ENCODE measurements at places on chromosomes 2 and 18.

GRCh38 chr2:219453671-219454590 lies 19.3 kb downstream of the SPEG start:
- no peak for DNase-seq

GRCh38 chr2:32780961-32781360 lies 153.1 kb downstream of the TTC27 start:
- no peak for DNase-seq

GRCh38 chr18:63823516-63824219 lies 48.5 kb downstream of the SERPINB7 start:
- no peak for DNase-seq

DNA sequence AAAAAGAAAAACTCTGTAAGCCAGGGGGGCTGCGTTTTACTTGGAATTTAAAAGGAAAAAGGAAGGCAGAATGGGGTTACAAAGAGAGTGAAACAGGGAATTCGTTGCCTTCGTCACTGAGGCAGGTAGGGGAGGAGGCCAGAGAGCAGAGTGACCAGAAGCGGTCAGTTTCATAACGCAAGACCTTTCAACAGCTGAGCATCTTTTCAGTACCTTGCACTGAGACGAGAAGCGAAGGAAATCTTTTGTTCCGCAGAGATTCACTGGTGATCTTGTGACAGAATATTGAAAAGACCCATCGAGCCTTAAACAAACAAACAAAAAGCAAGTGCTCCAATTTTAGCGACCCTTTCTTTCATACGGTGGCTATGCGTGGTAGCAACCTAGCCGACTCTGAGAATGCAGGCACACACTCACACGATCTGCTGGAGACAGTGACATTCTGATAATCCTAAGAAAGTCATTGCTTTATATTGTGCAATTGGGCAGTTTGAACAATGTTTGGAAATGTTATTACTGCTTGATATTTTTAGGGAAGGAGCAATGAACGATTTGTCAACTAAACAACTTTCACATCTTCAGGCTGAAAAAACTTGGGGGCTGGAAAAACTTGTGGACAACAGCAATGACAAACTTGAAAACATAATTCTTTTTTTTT lies 93.8 kb upstream of the ODC1 start:
- DNase-seq = no peak

DNA sequence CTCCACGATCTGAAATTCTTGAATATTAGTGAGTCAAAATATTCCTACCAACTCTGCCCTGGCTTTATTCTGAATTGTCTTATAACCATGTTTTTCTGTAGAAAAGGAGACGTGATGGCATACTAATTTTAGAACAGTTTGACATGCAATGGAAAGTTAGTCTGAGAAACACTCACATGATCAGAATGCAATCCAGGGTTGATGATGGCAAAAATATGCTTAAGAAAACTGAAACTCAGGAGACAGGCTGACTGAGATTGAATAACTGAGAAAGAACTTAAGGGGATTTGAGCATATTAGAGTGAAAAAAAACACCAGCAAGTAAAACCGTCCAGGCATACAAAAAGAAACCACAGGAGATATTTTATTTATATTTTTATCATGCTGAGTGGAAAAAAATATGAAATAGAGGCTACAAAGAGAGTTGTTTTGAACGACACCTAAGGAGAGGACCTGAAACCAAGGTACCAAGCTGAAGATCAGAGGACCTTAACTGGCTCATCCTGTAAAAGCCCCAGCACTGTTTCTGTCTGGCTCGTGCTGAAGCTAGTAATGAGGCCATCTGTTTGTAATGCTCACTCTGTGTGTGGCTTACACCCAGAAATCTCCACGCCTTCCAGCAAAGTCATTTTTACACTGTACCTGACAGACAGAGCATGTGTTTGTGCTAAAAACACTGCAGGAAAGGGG lies 437.2 kb upstream of the PKDCC start:
- DNase-seq = no peak

DNA sequence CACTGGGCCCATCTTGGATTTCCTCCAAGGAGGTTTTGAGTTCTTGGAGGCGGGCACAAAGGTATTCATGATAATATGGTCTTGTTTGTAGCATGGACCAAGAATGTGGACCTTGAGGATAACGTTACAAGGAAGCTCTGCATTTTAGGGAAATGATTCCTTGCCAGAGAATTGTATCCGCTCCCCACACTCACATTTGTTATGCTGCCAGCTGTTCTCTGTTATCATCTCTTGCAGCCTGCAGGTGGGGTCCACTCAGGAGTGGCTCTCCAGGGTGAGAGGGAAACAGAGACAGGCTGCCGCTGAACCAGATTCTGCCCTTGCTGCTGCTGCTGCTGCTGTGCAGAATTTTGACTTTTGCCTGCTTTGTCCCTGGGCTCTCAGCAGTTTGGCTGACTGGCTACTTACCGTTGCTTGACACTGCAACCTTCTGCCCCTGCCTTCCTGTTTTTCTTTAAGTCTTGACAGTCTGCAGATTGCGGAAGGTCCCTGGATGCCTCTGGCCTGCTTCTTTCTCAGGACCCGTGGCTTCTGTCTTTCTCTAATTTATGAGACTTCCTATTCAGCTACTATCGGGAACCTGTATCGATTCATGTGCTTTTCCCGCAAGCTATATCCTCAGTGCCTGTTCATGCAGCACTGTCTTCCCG lies 122.3 kb upstream of the DOCK10 start:
- no peak for DNase-seq

- DNase-seq = no peak
Measured at GRCh38 chr2:191122638-191123294, 28.0 kb downstream of the STAT4 start.

DNA sequence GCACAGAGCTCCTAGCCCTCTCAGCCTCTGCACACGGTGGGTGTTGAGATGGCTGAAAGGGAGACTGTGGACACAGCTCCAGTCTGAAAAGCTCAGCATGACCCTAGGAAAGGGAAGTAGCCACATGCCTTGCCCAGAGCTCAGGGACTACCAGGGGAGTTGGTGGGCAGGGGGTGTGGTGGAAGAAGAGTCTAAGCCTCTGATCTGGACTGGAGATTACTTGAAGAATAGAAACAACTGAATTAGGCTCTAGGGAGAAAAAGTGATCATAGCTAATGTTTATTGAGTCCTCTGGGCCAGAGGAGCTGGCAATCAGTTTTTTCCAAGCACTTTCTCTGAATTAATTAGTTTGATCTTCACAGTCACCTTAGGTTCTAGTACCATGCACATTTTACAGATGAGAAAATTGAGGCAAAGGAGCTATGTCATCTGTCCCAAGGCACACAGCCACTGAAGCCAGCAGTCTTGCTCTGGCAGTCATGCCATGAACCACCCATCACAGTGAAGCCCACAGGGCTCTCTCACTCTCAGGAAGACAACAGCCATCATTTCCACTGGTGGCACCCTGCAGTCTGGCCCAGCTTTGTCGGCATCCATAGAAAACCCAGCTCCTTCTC lies 10.3 kb downstream of the SDC1 start:
- no peak for DNase-seq

- DNase-seq = no peak
Measured at GRCh38 chr2:54372361-54372760, 83.8 kb upstream of the SPTBN1 start.

DNA sequence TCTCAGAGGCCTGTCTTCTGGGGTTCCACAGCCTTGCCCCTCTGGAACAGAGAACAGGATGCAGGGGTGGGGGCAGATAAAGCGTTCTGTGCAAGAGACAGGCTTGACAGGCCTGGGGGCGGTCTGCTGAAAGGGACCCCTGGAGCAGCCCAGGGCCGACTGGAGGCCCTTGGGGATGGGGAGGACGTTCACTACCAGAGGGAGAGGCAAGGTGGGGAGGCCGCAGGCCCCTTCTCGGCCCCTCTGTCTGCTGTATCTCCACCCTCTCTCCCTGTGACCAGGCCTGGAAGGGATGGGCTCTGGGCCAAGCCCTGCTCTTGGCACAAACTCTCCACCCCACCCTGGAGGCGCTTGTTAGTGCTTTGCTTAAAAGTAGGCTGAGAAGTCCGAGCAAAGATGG lies 27.3 kb upstream of the INHBB start:
- peak; percentile 6 for DNase-seq

- no peak for DNase-seq
Measured at GRCh38 chr2:40257340-40258134, 194.4 kb downstream of the SLC8A1 start.

DNA sequence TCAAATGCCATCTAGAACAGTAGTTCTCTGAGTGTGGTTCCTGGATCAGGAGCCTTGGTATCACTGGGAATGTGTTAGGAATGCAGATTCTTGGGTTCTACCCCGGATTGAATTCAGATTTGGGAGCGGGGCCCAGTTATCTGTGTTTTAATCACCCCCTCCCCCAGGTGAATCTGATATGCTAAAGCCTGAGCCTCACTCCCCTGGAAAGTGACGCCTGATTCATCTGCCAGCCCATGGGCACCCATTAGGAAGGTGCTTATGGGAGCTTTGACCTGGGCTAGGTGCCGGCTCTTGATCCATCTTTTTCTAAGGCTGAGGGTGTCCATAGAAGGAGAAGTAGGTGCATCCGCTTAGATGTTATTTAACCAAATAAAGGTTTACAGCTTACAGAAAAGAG lies 199.4 kb downstream of the NEDD4L start:
- no peak for DNase-seq

GRCh38 chr2:119387381-119388129 lies 20.8 kb downstream of the DBI start:
- peak; percentile 70 for DNase-seq

- no peak for DNase-seq
Measured at GRCh38 chr2:240911641-240912265, 5.6 kb downstream of the CROCC2 start.

DNA sequence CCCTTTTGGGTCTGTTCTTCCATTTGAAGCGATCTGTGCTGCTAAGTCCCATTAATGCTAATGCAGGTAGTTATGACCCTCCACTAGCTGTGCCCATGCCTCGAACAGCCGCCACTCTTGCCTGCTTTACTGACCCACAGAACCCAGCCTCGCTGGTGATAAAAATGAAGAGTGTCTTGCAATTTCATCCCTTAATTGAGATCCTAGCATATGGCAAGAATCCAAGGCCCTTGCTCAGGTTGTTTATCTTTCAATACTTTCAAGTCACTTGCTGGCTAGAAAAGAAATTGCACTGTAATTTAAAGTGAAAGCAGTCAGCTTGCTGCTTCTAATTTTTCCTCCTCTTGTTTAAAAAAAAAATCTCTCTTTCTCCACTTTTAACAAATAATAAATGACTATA lies 73.6 kb downstream of the ZNF521 start:
- DNase-seq = no peak

- DNase-seq = no peak
Measured at GRCh38 chr2:120877409-120877808, 141.7 kb downstream of the GLI2 start.

DNA sequence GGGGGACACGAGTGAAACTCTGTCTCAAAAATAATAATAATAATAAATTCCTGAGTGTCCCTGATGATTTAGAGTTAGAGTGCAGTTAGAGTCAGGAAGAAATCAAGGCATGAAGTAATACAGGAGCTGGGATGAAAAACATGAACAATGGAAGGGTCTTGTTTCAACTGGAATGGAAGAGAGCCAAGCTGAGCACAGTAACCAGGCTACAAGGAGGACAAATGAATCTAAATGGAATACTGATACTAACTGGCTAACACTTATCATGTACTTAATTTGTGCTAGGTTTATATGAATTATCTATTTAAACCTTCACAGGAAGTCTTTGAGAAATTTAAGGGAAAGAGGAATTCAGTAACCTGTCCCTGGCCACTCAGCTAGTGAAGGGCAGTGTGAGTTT lies 38.8 kb upstream of the PSME4 start:
- DNase-seq = no peak

GRCh38 chr2:18910843-18911242 lies 321.5 kb upstream of the NT5C1B start:
- no peak for DNase-seq

DNA sequence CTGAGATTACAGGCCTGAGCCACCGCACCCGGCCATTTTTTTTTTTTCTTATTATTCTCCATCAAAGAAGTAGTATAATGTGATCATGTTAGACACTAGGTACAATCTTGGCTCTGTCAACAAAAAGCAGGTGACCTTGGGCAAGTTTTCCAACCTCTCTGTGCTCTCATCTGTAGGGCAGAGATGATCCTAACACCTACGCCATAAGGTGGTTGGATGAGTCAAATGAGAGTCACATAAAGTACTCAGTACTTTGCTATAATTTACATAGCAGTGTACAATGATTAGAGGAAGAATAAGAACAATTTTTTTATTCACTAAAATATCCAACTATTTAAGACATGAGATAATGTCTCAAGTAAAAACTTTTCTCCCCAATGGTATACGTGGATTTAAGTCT lies 128.6 kb downstream of the TGIF1 start:
- no peak for DNase-seq

GRCh38 chr2:45130736-45131135 lies 121.5 kb upstream of the SIX2 start:
- no peak for DNase-seq

GRCh38 chr2:63058921-63059792 lies 8.5 kb downstream of the OTX1 start:
- no peak for DNase-seq

DNA sequence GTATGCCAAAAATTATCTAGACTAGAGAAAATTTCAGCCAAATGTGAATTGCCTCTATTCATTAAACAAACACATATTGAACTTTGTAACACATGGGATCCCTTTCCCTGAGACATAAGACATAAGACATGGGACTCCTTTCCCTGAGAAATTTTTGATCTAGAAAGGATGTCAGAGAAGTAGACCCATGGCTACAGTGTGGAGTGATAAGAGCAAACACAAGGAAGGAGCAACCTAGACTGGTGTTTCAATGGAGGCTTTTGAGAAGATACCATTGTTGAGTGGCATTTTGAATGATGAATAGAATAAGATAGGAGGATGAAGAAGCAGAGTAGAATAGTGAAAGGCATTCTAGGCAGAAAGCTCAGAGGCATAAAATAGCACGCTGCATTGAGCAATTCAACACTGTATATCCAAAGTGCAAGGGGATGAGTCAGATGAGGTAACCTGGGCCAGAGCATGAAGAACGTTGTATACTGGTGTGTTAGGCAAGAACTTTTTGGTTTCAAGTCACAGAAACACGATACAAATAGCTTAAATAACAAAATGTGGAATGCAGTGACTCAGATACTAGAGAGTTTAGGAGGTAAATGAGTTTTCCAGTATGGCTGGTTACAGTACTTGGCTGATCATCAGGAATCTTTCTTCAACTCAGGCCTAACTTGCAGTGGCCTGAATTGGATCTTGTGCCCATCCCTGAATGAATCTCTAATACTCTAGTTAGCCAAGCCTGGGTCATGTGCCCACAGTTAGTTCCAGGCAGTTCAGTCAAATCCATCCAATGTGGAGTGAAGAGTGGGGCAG lies 129.8 kb upstream of the TANK start:
- DNase-seq = no peak
